Stimulated activated naive CD8-positive, alpha-beta T cell treated with anti-CD3 and anti-CD28 coated beads, Interleukin-15, Interleukin-2, amounts not matched to agents 100 U/mL and 50 U/mL, for 24 hours (primary cell): ENCODE measurements at places on chromosomes 2 and 18.

- DNase-seq: no peak
Observed at GRCh38 chr2:104769096-104769495, 84.8 kb upstream of the POU3F3 start.

GRCh38 chr18:74499633-74500032 lies 3.5 kb downstream of the CNDP2 start:
- peak; percentile 49 for DNase-seq

DNA sequence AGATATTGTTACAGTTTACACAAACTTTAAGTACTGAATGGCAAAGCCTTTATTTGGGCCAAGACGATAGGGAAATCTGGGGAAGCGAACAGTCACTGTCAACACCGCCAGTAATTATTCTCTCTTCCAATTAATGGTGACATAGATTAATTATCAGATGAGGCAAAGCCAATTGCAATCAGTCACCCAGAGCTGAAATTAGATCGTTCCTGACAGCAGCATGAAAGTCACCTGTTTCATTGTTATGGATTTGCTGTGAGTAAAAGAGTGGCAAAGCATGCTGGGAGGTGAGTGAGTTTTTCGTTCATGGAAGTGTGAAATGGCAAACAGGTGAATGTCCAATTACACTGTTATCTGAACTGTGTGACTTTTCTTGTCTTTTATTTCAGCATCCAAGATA lies 164.8 kb upstream of the KLHL14 start:
- no peak for DNase-seq

GRCh38 chr2:105801961-105802360 lies 57.2 kb downstream of the NCK2 start:
- DNase-seq: no peak

DNA sequence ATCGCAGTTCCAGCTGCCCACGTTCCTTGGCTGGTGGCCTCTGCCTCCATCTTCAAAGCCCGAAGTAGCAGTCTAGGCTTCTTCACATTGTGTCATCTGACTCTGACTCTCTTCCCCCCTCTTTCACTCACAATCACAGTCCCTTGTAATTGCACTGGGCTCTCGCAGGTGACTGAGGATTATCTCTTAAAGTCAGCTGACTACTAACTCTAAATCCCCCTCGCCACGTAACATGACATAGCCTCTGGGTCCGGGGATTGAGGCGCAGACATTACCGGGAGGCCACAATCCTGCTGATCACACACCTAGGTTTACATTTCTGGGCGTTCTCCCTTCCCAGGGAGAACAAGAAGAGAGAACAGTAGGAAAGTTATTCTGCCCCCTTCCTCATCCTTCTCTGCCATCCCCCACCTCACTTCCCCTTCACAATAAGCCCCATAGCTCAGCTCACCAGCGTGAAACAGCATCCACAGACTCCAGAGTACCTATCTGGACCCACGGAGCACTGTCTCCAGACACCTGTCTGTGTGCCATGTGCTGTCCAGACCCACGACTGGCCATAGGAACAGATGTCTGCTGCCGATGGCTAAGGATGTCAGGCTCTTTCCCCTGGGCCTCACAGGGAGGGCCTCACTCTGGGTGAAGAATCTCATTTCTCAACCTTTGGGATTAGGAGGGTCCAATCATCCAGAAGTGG lies 64.3 kb upstream of the FZD7 start:
- DNase-seq: no peak

- DNase-seq: no peak
Observed at GRCh38 chr18:56115071-56116015, 523.0 kb downstream of the TXNL1 start.

GRCh38 chr2:102025583-102026267 lies 34.0 kb downstream of the IL1R2 start:
- DNase-seq: no peak

- DNase-seq: no peak
Observed at GRCh38 chr18:47709556-47709955, 220.9 kb downstream of the SMAD2 start.
